ENCODE measurements at places on chromosomes 2 and 18.

- DNase-seq: no peak
These were observed 100.8 kb upstream of the MAP2 start for GRCh38 chr2:209322905-209323512.

DNA sequence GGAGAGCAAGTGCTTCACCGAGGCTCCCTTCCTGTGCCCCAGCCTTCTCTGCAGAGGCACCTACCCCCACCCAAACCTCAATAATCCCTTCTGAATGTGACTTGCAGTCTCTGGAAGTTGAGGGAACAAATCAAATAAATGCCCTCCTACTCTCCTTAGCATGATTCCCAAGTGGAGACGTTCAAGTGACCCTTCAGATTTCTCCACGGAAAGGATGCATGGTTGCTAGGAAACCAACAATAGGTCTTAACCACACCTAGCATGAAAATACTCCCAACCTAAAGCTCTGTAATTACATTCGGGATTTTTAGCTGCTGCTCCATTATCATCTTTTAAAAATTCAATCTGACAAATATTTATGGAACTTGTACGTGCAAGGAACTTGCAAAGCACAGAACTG lies 50.2 kb upstream of the CABLES1 start:
- DNase-seq: no peak

- no peak for DNase-seq
These were observed 71.2 kb downstream of the FIGN start for GRCh38 chr2:163664610-163665009.

- DNase-seq: no peak
These were observed 922.5 kb downstream of the SUCLG1 start for GRCh38 chr2:83536556-83536955.

- no peak for DNase-seq
These were observed 143.6 kb upstream of the PXDN start for GRCh38 chr2:1887915-1888314.

DNA sequence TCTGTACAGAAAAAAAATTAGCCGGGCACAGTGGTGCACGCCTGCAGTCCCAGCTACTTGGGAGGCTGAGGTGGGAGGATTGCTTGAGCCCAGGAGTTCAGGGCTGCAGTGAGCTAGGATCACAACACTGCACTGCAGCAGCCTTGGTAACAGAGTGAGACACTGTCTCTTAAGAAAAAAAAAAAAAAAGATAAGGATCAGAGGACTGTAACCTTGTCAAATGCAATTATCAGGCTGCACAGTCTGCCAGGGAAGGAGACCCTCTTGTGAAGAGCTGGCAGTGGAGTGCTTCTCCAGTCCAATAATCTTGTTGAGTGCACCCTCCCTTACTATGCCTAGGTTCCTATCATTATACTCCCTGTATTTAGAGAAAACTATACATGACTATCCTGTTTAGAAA lies 330.7 kb downstream of the PDE11A start:
- no peak for DNase-seq

GRCh38 chr2:241109210-241110088 lies 7.4 kb upstream of the MTERF4 start:
- no peak for DNase-seq
